Neural progenitor cell (in vitro differentiated cells): ENCODE measurements at places on chromosomes 3 and 15. TPM values are rescaled to one million over a fixed set of nuclear protein-coding genes. Genes with fewer than 3 reads are reported as not detected.

GRCh38 chr15:60399931-60400330 lies 2.1 kb upstream of the ANXA2 start:
- H3K4me3 ChIP-seq: no peak overlapping the region
- peaks cover 56% of the 10 kb centered on the region for H3K27me3 ChIP-seq
- no peak for DNase-seq
- no peak overlapping the region for H3K27ac ChIP-seq
- H3K4me1 ChIP-seq: peaks cover 14% of the 10 kb centered on the region

DNA sequence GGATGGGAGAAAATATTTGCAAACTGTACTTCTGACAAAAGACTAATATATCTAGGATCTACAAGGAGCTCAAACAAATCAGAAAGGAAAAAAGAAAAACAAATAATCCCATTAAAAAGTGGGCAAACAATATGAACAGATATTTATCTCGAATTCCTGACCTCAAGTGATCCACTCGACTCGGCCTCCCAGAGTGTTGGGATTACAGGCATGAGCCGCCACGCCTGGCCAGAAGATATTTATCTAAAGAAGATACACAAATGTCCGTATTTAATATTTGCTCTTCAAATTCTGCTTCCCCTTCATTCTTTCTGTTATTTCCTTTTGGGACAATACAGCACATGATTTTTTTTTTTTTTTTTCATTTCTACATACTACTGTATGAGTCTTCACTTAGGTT lies 151.7 kb upstream of the GRM7 start:
- no peaks in the 10 kb centered on the region for H3K27me3 ChIP-seq
- H3K4me3 ChIP-seq: no peak overlapping the region
- no peaks in the 10 kb centered on the region for H3K36me3 ChIP-seq
- no peak overlapping the region for H3K27ac ChIP-seq

DNA sequence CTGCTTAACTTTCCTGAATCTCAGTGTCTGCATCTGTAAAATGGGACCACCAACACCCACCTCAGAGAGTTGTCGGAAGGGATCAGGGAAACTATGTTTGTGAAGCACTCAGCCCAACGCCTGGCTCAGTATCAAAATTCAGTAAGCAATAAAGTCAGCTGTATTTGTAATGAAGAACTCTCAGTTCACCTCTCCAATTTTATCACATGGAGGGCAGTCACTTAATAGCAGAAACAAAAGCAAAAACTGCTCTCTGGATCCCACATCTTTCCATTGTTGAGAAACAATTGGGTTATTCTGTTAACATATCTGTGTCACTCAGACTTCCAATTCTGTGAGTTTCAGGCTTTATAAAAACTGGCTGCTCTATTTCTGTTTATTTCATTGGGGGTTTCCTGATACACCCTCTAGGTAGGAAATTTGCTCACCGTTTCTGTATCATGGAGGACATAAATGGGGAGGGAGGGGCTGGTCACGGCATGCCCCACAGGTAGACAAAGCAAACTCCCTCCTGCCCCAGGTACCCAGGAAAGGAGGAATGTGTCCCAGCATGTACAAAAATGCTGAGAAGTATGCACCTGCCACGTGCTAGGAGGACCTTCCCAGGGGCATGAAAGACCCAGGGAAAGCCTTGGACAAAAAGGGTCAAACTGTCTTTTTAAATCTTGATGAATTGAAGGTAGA lies 81.4 kb upstream of the LMOD3 start:
- H3K27me3 ChIP-seq: no peaks in the 10 kb centered on the region
- no peaks in the 10 kb centered on the region for H3K36me3 ChIP-seq
- H3K27ac ChIP-seq: no peak overlapping the region
- no peak for DNase-seq
- H3K4me1 ChIP-seq: peaks cover 11% of the 10 kb centered on the region

DNA sequence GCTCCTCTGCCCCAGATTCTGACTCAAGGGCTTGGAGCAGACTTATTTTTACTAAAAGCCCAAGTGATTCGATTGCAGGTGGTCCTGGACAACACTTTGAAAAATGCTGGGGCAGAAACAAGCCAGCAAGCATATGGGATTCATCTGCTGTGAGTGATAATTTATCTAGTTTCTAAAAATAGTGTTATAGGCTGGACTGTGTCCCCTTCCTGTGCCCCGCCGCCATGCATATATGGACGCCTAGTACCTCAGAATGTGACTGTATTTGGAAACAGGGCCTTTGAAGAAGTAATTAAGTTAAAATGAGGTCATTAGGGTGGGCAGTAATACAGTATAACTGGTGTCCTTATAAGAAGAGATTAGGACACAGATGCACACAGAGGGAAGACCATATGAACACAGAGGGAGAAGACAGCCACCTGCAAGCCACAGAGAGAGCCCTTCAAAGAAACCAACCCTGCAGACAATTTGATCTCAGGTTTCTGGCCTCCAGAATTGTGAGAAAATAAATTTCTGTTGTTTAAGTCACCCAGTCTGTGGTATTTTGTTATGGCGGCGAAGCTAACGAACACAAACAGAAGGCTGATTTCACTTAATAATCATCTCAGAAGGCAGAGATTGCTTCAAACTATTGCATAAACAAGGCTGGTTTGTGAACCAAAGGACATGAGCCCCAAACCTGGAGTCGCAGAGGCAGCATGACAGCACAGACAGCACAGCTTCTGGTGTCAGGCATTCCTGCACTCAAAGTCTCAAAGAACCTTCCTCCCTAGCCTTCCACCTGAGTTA lies 59.1 kb downstream of the CCNL1 start:
- no peak for DNase-seq
- no peaks in the 10 kb centered on the region for H3K36me3 ChIP-seq
- peaks cover 9% of the 10 kb centered on the region for H3K4me1 ChIP-seq
- H3K4me3 ChIP-seq: no peak overlapping the region
- H3K27ac ChIP-seq: no peak overlapping the region

DNA sequence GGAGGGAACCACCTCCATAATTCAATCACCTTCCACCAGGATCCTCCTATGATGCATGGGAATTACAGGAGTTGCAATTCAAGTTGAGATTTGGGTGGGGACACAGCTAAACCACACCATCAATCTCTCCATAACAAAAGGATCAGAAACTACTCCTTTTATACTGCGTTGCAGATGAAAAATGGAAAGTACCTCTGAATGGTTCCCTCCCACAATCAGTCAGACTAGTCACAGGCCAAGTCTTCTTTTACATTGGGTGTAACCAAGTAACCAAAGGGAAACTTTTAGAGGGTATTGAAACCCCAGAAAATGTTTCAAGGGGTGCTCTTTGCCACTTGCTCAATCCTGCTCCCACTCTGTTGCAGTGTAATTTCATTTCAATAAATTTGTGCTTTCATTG lies 504.3 kb upstream of the CNTN3 start:
- H3K36me3 ChIP-seq: no peaks in the 10 kb centered on the region
- no peaks in the 10 kb centered on the region for H3K4me1 ChIP-seq
- no peak for DNase-seq
- no peak overlapping the region for H3K4me3 ChIP-seq
- H3K27ac ChIP-seq: no peak overlapping the region

GRCh38 chr15:70212286-70212962 lies 114.7 kb upstream of the TLE3 start:
- no peaks in the 10 kb centered on the region for H3K36me3 ChIP-seq
- no peaks in the 10 kb centered on the region for H3K4me1 ChIP-seq
- H3K27ac ChIP-seq: no peak overlapping the region
- H3K4me3 ChIP-seq: no peak overlapping the region
- DNase-seq: no peak

GRCh38 chr15:25901811-25902605 lies 38.9 kb upstream of the ATP10A start:
- no peaks in the 10 kb centered on the region for H3K27me3 ChIP-seq
- no peak overlapping the region for H3K27ac ChIP-seq

- no peak overlapping the region for H3K4me3 ChIP-seq
- no peak overlapping the region for H3K27ac ChIP-seq
- H3K4me1 ChIP-seq: no peaks in the 10 kb centered on the region
Observed at GRCh38 chr15:75720787-75721479, 8.3 kb upstream of the CSPG4 start.

DNA sequence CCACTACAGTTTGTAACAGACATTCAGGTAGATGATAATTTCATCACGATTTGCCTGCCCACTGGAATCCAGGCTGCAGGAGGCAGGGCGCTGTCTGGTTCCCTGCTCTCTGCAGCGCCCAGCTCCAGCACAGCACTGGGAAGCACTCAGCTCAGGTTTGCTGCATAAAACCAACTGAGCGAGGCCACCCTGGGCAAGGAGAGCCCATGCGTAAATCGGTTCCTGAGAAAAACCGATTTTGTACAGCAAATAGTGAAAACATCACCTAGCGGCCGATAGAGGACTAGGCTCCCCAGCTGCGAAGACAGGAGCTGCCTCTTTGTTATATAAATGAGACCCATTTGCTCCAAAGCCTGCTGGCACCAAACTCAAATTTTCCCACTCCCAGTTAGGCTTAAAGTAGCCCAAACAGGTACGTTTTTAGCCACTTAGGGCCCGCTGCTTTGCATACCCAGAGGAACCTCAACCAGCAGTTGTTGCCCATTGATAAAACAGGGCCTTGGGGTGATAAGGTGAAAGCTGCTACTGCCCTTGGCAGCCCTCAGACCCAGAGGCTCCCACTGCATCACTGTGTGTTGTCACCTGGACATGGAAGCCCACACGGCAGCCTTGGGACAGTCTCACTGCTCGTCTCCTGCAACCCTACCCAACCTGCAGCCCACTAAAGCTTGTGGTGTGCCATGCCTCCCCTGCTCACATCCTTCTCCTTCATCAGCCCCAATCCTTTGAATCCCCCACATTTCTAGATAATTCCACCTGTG lies 47.5 kb downstream of the ALDH1L1 start:
- no peaks in the 10 kb centered on the region for H3K36me3 ChIP-seq
- DNase-seq: peak; percentile 64
- no peaks in the 10 kb centered on the region for H3K27me3 ChIP-seq
- H3K27ac ChIP-seq: no peak overlapping the region

GRCh38 chr15:71639471-71639870 lies 170.9 kb upstream of the NR2E3 start:
- no peak overlapping the region for H3K4me3 ChIP-seq
- H3K27me3 ChIP-seq: no peaks in the 10 kb centered on the region
- H3K4me1 ChIP-seq: peaks cover 9% of the 10 kb centered on the region
- H3K36me3 ChIP-seq: no peaks in the 10 kb centered on the region

- H3K36me3 ChIP-seq: no peaks in the 10 kb centered on the region
- no peak overlapping the region for H3K27ac ChIP-seq
- peak overlapping the region; percentile 45 for H3K4me3 ChIP-seq
Observed at GRCh38 chr15:32716915-32717425, 834 bp upstream of the GREM1 start.

- no peak for DNase-seq
- H3K4me1 ChIP-seq: no peaks in the 10 kb centered on the region
- no peaks in the 10 kb centered on the region for H3K27me3 ChIP-seq
- no peak overlapping the region for H3K4me3 ChIP-seq
- no peaks in the 10 kb centered on the region for H3K36me3 ChIP-seq
Observed at GRCh38 chr3:152511904-152512303, 243.2 kb downstream of the MBNL1 start.

- H3K4me3 ChIP-seq: no peak overlapping the region
- no peak overlapping the region for H3K27ac ChIP-seq
- no peaks in the 10 kb centered on the region for H3K4me1 ChIP-seq
- no peaks in the 10 kb centered on the region for H3K36me3 ChIP-seq
- H3K27me3 ChIP-seq: no peaks in the 10 kb centered on the region
Observed at GRCh38 chr3:46194868-46195553, 13.1 kb downstream of the CCR1 start.

Gene FETUB
- not detected in 2 replicates for total RNA-seq

Gene RASGRP1
- 2.5 and 3.8 TPM in 2 replicates for total RNA-seq

Gene CYP19A1
- not detected in 2 replicates for total RNA-seq

Gene SNUPN
- 18.4 and 20.7 TPM in 2 replicates for total RNA-seq

Gene ZBED2
- total RNA-seq: 0.06 TPM in 1 of 2 replicates, not detected in the other

Gene INTS14
- total RNA-seq: 40.2 and 54.2 TPM in 2 replicates

Gene CORO2B
- 1.0 and 3.3 TPM in 2 replicates for total RNA-seq
